ENCODE measurements at places on chromosomes 4 and X.

DNA sequence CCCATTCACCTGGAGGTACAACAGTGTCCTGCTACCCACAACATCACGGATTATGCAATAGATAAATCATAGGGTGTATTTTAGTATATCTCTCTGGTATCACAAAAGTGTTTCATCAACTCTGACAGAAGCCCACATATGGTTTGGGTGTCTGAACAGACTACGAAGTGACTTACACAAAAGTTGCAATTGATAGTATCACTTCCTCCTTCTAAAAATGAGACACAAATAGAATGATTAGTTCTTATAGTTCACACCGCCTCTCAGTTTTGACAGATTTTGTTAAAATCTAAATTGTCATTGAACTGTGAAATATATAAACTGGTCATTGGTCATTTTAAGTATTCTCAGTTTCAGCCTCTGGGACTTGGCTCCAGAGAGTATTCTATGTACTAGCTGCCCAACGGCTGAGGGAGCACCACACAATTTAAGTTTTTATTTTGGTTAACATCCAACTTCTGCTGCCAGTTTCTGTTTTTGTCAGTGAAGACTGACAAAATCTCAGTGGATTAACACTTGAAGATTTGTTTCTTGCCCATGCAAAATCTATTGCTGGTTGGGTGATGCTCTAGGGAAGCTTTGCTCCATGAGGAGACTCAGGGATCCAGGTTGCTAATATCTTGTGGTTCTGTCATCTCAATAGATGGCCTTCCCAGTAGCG is 113.8 kb upstream of the PUDP start:
- no peak for DNase-seq

DNA sequence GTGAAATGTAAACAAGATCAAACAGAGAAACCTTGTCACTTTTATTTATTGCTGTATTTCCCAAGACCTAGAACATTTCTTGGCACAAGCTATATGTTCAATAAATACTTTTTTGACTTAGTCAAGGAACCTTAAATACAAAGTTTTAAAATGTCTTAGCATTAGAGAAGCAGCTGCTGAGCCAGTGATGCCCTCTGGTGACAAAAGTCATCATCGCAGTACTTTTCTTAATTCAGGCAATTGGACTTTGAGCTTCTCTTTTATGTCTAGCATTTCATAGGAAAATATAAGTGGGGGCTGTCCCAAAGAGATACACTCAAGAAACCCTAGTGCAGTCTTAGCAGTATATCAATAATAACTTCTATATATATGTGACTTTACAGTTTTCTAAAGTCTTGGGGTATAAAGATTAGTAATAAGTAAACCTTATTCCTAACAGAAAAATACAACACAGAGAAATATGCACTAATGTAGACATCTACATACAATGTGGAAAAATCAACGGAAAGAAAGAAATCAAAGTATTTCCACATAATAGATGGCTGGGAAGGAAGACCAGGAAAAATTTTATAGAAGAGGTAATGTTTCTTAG is 118.4 kb downstream of the DTHD1 start:
- DNase-seq, result no peak

- no peak for DNase-seq
These were observed 276.9 kb downstream of the FAM47A start for GRCh38 chrX:33855251-33855650.

- DNase-seq, result no peak
These were observed 49.3 kb upstream of the EPGN start for GRCh38 chr4:74258963-74259362.

GRCh38 chr4:74930162-74930561 is 2.8 kb upstream of the PARM1 start:
- DNase-seq, result no peak

DNA sequence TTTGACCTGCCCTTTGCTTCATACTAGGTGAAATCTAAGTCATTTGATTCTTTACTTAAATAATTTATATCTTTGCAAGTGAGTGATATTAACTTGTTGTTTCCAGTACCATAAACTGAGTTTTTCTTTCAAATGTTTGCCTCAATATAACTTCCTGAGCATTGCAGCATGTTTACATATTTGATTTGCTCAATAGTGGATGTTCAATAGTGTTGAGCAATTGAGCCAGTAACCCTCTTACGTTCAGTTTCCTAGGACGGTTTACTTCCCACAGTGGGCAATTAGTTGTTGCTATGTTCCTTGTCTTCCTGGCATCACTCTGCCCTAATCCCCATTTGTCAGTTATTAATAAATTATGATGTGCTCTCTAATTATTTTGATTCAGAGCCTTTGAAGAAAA is 278.5 kb downstream of the EPHA5 start:
- no peak for DNase-seq

- DNase-seq, result no peak
These were observed 112.0 kb downstream of the HHIP start for GRCh38 chr4:144757969-144758368.

DNA sequence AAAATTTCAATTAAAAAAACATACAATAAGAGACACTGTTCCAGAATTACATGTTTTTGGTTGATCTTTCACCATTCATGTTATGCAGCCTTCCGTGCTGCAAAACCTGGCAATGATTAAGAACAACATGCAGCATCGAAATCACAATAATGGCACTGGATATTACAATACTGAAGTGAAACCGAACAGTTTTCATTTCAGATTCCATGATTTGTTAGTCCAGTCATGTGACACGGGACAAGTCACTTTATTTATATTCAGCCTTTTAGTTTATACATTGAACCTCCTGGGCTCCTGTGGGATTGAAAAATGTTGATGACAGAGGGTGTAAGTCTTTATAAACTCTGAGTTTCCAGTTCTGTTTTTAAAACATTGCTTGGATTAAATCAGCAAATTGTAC is 142.5 kb upstream of the TTC29 start:
- no peak for DNase-seq

GRCh38 chrX:150293311-150294013 is 69.7 kb upstream of the MAMLD1 start:
- no peak for DNase-seq

- no peak for DNase-seq
These were observed 1.4 kb upstream of the CXCL1 start for GRCh38 chr4:73867783-73868182.

DNA sequence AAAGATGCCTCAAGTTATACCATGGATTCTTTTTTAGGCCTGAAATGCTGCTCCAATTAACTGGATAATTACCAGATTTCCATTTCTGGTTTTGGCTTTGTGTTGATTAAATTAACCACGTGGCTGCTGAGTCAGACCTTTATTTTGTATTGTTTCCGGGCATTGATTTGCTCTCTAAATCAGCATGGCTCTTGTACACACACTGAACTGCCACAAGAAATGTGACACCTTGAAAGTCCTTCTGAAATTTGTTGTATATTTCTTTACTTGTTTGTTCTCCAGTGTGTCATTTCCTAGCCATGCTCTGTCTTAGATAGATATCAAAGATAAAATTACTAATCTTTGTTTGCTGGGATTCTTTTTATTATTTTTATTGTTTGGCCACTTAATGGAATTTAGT is 11.7 kb downstream of the MTTP start:
- no peak for DNase-seq

- DNase-seq, result no peak
These were observed 72.2 kb downstream of the ANAPC4 start for GRCh38 chr4:25449270-25449669.

GRCh38 chr4:23084559-23085248 is 392.0 kb downstream of the GBA3 start:
- DNase-seq, result no peak

GRCh38 chr4:145347684-145348083 is 134.0 kb upstream of the SMAD1 start:
- no peak for DNase-seq

DNA sequence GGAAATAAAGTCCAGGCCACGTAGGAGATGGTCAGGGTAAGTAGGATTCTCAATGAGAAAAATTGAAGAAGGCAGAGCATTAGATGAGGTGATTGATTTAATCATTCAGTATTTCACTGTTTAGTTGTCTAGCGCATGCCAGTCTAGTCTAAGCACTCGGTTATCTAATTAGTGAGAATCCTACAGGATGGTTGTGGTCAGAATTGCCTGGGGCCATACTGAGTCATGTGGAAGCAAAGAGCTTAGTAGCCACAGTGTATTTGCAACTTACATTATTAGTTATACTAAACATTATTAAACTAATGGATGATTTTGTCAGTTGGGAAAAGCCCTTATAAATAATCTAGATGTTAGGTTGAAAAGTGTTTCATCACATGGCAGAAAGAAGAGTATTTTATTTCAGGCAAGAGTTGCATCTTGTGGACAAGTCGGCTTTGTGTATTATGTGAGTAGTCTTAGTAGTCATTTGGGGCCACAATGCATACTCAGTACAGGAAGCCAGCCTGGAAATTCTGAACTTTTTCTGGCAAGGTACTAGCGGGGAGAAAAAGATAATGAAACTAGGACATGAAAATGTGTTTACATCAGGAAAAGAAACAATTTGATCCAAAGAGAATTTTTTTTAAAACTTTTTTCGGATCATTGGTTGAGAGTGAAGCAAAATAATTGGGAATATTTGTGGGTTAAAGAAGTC is 31.9 kb downstream of the CPEB2 start:
- no peak for DNase-seq

DNA sequence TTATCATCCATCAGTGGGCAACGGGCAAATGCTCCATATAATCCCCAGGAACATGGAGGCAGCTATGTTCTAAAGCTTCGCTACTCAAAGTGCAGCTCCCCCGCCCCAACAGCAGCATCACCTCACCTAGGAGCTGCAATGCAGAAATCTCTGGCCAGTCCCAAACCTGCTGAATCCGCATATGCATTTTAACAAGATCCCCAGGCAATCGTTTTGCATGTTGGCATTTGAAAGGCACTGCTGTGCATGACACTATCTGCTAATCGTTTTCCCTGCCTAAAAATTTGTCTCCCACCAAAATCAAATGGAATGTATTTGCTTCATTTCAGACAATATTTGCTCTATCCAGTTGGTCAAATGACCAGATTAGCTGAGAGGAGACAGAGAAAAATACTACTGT is 15.2 kb downstream of the ADGRG2 start:
- no peak for DNase-seq

- DNase-seq, result no peak
These were observed 943.0 kb upstream of the PRKX start for GRCh38 chrX:4656419-4656818.

DNA sequence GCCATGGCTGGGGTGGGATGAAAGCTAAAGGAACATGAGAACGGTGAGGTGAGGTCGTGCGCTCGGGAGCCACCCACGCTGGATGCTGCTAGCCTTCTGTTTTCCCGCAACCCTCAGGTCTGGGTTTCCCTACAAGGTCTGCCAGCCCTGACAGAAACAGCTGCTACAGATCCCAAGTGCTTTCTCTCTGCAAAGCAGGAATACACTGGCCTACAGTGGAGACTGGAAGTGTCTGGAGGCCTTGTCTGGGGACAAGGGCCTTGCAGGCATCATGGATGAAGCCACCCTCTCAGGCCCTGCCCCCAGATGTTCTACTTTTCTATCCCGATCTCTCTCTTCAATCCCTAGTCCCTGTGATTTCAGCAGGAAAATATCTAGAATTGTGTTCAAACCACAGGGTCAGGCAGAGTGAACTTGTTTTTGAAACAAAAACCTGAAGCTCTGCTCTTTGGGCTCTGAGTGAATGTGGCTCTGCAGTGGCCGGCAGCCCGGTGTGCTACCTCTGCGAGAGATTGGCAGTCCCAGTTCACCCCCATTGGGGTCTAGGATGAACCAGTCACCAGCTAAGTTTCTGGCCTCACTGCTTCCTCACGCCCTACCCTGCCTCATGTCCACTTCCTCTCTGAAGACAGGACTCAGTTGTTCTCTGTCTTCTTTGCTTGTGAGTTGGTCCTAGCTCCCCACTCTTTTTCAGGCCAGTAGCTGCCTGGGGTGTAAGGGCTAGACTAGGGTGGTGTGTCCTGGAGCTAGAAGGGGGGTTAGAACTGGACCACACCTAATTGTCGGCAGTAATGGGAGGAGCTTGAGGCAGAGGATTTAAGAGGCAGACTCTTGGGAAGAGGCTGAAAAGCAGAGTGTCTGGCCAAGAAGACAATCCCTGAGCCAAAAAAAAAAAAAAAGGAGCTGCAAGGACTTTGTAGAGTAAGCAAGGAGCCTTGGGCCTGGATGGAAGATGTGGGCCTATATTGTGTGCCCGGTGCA is 89.6 kb downstream of the RTL5 start:
- DNase-seq, result no peak

DNA sequence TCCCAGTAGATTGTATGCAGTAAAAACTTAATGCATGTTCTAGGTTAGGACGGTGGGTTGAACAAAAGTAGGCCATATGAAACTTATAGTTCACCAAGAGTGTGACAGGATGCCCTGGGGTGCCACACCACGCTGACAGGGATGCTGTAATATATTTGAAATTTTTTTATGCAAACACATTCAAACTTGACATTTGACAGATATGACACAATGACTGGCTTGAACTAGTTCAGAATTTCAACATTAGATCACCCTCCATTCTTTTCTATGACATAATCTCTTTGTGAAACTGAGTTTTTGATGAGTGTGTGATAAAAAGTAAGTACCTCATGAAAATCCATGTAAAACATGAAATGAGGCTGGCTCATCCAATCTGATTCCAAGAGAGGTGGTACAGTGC is 198.4 kb downstream of the PALLD start:
- DNase-seq, result no peak

DNA sequence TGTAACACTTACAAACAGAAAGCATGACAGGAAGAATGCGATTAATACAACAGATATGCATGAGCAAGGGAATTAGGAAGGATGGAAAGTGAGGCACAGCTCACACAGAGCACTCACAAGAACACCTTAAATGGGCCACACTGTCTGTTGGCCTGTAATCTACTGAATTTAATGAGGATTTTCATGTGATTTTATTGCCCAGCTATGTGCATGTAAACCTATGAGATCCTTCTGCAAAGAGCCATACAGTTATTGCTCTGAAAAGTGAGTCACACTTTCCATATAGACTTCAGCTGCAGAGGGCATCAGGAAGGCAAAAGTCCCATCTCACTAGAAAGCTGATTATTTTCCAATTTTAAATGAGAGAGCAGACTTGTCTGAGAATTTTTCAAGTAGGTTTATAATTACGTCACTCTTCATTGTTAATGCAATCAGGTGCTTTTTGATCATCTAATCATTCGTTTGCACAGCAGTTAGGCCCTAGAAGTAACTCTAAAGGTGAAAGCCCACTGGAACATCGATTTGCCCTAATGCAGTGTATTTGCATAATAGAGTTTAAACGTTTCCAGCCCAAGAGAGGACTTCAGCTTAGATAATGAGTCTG is 832.7 kb upstream of the INTU start:
- DNase-seq, result no peak

DNA sequence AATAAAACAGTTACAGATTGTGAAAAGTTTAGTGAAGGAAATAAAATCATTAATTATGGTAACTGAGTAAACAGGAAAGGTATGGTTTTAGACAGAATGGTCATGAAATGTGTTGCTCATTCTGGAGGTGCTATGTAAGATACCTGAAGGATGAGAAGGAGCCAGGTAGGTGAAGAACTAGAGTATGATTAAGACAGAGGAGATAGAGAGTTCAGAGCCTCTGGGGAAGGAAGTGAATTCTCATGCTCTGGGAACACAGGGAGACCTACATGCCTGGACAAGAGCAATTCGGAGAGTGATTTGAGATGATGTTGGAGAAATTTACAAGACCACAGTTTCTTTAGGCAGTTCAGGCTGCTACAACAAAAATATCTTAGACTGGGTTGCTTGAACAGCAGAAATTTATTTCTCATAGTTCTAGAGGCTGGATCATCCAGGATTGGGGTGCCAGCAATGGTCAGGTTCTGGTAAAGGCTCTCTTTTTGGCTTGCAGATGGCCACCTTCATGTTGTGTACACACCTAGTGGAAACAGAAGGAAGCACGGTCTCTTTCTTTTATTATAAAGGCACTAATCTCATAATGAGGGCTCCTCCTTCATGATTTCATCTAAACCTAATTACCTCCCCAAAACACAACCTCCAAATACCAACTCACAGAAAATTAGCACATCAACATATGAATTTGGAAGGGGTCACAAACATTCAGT is 1416.1 kb downstream of the PCDH7 start:
- no peak for DNase-seq
